ENCODE measurements at places on chromosomes 1 and 21. TPM values are rescaled to one million over a fixed set of nuclear protein-coding genes. Genes with fewer than 3 reads are reported as not detected.

The MAP3K21 gene
- 5.0 TPM for total RNA-seq

The FNBP1L gene
- 0.65 TPM for total RNA-seq

The S100A3 gene
- not detected for total RNA-seq

The TMEM82 gene
- not detected for total RNA-seq

The TRIM46 gene
- total RNA-seq: 7.8 TPM

The SH2D5 gene
- total RNA-seq: 0.34 TPM

The PTGFR gene
- not detected for total RNA-seq
